ENCODE measurements at places on chromosomes 1 and 21.

GRCh38 chr21:28899744-28900143 lies 92.9 kb downstream of the LTN1 start:
- peak; percentile 29 for DNase-seq

DNA sequence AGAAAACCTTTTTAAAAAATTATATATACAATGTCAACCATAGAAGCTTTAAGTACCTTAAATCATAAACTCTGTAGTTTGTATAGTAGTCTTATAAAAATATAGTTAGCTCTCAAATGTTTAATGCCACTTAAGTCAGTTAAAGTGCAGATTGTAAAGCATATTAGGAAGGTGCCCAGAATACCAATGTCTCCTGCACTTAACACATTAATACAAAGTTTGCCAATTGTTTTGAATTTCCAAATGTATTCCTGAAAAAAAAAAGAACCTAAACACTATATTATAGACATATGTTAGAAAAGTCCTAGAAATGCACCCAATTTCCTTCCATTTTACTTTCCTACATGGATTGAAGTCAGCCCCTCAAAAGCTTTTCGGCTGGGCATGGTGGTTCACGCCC lies 12.1 kb downstream of the F3 start:
- DNase-seq: no peak

- no peak for DNase-seq
Observed at GRCh38 chr21:36728371-36729111, 29.6 kb downstream of the SIM2 start.

DNA sequence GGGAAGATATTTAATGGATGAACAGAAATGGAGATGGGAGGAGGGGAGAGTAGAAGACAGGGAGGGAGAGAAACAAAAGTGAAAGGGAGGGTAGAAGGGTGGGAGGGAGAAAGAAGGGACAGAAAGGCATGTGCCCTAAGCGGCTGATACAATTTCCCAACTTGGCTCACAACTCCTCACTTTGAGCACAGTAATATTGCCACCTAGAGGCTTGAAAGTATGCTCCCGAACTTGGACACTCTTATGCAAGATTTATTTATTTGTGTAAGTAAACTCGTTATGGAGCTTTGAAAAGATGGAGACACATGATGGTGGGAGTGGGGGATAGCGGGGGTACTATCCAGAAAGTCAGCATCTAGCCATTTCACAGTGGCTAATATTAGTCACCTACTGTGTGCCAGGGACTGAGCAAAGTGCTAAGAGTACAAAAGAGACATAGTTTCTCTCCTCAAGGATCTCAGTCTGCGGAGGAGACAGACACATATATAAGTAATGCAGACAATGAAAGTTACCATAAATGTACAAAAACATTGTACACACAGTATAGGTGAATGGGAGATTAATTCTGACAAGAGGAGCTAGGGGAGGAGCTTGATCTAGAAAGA lies 189.7 kb downstream of the SEC16B start:
- no peak for DNase-seq

DNA sequence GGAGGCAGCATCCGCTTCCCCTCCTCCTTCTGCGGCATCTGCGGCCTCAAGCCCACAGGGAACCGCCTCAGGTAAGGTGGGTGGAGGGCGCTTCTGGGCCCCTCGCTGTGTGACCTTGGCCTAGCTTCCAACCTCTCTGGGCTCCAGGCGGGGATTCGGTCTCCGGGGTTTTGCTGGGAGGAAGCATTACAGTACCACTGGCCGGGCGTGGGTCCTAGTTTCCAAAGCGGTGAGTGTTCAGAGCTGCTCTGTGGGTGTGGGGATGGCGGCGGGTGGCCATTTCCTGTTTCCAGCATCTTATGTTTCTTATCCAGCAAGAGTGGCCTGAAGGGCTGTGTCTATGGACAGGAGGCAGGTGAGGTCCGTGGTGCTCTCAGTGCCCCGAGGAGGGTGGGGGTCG lies 11.6 kb downstream of the FAAH start:
- no peak for DNase-seq

- no peak for DNase-seq
Observed at GRCh38 chr1:58997637-58998036, 213.8 kb upstream of the JUN start.

DNA sequence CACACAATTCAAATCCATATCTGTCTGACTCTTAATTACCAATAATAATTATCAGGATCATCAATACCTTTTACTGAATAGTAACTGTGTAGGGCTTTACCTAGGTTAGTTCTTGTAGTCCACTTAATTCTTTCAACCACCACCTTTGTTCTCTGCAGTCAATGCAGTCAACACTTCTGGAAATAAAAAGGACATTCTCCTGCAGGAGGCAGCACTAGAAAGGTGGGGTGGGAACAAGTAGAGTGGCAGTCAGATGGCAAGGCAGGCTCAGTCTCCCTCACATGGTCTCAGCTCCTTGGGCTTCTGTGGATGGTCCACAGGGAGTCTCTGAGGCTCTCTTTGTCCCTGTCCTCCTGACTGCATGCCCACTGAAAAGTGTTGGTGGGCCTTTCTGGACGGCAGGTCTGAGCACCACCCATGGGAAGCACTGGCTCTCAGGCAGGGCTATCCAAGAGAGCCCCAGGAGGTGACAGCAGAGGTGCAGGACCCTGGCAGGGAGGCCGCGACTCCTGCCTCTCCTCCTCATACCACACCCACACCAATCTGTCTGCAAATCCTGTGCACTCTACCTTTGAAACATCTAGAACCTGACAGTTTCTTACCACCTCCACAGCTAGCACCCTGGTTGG lies 237.3 kb downstream of the FOXD2 start:
- no peak for DNase-seq

- no peak for DNase-seq
Observed at GRCh38 chr21:43287795-43288755, 119.3 kb downstream of the CRYAA start.

All from fibroblast of skin of left biceps (primary cell).